PC-9 (cell line): ENCODE measurements at places on chromosomes 2 and 18.

DNA sequence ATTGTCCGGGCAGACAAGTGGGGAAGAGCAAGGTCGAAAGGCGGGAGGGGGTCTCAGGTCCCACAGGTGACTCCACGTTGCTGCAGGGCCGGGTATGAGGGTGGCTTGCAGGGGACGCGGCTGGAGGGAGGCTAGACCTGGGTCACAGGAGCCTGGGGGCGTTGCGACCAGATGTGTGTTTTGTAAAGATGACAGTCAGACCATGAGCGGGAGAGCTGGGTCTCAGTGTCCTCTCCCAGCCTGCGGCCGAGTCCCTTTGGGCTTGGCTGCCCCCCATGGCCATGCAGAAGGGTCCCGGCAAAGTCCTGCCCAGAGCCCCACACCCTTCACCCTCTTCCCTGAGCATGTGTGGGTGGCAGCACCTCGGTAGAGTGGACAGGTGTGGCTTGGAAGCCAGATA is 239.2 kb downstream of the ATAD2B start:
- H3K4me3 ChIP-seq, result no peak overlapping the region
- no peaks in the 10 kb centered on the region for H3K27me3 ChIP-seq
- H3K36me3 ChIP-seq, result no peaks in the 10 kb centered on the region
- no peak overlapping the region for H3K27ac ChIP-seq

DNA sequence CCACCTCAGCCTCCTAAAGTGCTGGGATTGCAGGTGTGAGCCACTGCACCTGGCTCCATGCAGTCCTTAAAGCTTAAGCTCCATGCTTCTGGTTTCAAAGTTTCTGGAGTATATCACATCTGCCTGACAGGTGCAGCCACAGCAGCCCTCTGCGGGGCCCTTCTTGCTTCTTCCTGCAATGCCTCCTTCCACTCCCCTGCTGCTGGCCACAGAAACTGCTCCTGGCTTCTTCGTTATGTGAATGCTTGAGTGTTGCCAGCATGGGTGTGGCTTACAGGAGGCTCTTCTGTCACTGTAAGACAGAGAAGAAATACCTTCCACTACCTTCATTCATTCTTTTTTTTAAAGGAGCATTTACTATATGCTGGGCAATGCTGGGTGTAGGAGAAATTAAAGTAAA is 10.1 kb upstream of the CCBE1 start:
- no peaks in the 10 kb centered on the region for H3K27me3 ChIP-seq
- DNase-seq, result no peak
- H3K4me1 ChIP-seq, result peaks cover 27% of the 10 kb centered on the region
- no peak overlapping the region for H3K4me3 ChIP-seq

- no peak overlapping the region for H3K27ac ChIP-seq
- no peaks in the 10 kb centered on the region for H3K27me3 ChIP-seq
- no peak overlapping the region for H3K4me3 ChIP-seq
Observed at GRCh38 chr2:234446404-234447076, 50.3 kb downstream of the ARL4C start.

DNA sequence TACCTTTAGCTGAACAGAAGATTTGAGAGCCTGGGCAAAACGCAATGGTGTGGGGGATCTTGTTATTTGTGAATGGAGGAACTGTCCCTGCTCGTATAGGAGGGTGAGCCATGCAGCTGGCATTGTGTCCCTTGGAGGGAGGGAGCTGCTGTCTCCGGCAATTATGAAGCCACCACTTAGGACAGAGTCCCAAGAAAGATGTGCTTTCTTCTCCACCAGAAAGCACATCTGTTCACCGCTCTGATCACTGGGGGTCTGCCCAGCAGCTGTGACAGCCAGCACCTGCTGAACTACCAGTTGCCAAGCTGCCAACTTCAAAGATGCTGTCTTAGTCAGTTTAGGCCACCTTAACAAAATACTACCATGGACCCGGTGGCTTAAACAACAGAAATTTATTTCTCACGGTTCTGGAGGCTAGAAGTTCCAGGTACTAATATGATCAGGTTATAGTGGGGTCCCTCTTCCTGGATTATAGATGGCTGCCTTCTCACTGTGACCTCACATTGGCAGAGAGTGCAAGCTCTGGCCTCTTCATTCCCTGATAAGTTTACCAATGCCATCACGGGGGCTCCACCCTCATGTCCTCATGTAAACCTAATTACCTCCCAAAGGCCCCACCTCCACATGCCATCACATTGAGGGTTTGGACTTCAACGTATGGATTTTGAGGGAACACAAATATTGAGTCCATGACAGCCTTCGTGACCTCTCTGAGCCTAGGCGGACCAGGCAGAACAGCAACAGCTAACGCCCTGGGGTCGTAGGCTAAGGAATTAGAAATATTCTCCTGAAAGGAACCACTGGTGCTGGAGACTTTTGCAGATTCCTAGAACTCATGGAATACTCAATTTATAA is 148.3 kb downstream of the RHBDD1 start:
- DNase-seq, result no peak
- no peaks in the 10 kb centered on the region for H3K27me3 ChIP-seq
- H3K36me3 ChIP-seq, result no peaks in the 10 kb centered on the region
- H3K4me3 ChIP-seq, result no peak overlapping the region

GRCh38 chr18:32257084-32257785 is 67.4 kb downstream of the MEP1B start:
- no peaks in the 10 kb centered on the region for H3K36me3 ChIP-seq
- DNase-seq, result peak; percentile 3
- no peaks in the 10 kb centered on the region for H3K4me1 ChIP-seq
- H3K4me3 ChIP-seq, result no peak overlapping the region

DNA sequence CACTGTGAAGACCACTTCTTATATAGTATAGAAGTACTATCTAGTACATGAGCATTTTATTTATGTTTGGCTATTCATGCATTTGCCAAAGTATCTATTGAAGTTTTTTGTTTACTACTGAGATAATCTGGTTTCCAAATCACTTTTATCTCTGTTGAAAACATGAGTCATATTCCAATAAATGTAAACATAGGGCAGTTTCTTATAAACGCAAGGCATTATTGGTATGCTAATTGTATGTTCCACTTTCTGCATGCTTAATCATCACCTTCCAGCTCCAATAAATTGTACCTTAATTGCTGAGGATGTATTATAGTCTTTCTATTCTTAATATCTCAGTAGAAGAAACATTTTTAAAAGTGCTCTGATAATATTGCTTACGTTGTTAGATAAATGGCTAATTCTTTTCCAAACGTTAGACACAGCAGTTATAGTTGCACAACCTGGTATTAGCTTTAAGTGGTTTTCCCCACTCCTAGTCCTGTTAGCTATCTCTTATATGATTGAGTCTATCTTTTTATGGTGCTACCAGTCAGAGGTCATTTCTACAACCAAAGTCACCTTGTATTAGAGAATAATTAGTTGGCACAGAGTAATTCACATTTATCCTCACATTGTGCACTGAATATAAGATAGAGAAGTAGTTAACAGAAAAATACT is 17.2 kb downstream of the ITGA4 start:
- H3K36me3 ChIP-seq, result no peaks in the 10 kb centered on the region
- H3K27me3 ChIP-seq, result no peaks in the 10 kb centered on the region
- H3K4me3 ChIP-seq, result no peak overlapping the region
- DNase-seq, result no peak

DNA sequence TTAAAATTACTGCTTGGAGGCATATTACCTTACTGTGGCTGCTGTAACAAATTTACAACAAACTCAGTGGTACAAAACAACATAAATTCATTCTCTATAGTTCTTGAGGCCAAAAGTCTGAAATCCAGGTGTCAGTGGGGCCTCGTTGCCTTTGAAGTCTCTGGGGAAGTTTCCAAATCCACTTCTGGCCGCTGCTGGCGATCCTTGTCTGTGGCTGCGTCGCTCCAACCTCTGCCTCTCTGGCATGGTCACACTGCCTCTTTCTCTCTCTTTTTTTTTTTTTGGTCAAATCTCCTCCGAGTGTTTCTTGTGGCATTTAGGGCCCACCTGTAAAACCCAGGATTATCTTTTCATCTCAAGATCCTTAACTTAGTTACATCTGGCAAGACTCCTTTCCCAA is 182.8 kb downstream of the ST6GAL2 start:
- no peak for DNase-seq
- H3K36me3 ChIP-seq, result no peaks in the 10 kb centered on the region
- H3K4me1 ChIP-seq, result no peaks in the 10 kb centered on the region
- H3K4me3 ChIP-seq, result no peak overlapping the region
- no peak overlapping the region for H3K27ac ChIP-seq
- H3K27me3 ChIP-seq, result no peaks in the 10 kb centered on the region

GRCh38 chr2:77746780-77747179 is 224.6 kb upstream of the LRRTM4 start:
- no peaks in the 10 kb centered on the region for H3K36me3 ChIP-seq
- H3K4me1 ChIP-seq, result no peaks in the 10 kb centered on the region
- DNase-seq, result no peak
- no peaks in the 10 kb centered on the region for H3K27me3 ChIP-seq

DNA sequence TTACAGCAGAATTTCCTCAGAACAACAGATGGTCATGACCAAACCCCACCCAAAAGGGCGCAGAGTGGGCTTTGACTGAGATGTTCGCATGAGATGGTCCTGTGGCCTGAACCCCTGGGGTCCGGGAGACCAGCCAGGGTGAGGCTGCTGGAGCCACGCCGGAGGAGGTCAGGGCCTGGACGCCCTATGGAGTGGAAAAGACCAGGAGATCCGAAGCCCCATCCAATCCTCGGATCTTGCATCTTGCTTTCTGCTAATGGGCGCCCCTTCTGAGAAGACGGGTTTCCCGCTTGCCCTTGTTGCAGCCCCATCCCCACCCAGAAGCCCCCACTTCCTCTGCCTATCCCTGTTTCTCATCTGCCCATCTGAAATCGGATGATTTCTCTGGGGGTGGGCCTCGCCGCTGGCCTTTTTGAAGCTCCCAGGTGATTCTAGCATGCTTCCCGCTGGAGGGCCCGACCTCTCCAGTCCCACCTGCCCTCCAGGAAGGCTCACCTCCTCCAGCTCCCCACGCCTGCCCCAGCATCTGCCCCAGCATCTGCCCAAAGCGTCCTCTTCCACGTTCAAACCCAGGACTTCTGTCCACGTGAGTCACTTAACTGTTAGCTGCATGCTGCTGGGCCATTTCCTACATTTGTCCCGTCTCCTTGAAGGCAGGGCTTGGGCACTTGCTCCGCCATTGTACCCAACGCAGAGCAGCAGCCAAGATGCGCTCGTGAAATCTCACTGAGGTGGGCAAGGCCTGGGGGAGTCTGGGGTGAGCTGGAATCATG is 4.3 kb upstream of the CNDP1 start:
- DNase-seq, result no peak
- H3K36me3 ChIP-seq, result no peaks in the 10 kb centered on the region

DNA sequence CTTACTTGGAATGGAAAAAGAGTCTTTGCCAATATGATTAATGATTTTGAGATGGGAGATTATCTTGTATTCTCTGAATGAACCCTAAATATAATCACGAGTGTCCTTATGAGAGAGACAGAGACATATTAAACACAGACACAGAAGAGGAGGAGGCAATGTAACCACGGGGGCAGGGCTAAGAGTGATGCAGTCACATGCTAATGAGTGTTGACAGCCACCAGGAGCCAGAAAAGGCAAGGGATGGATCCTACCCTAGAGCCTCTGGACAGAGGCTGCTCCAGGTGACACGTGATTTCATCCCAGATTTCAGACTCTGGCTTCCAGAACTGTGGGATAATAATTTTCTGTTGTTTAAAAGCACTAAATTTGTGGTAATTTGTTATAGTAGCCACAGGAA is 679.6 kb downstream of the MBD2 start:
- H3K27ac ChIP-seq, result no peak overlapping the region
- DNase-seq, result no peak
- H3K36me3 ChIP-seq, result no peaks in the 10 kb centered on the region
- no peaks in the 10 kb centered on the region for H3K4me1 ChIP-seq
- H3K27me3 ChIP-seq, result no peaks in the 10 kb centered on the region

- peak overlapping the region; percentile 3; the same call in 1 of the 2 replicates for H3K4me3 ChIP-seq
- peaks cover 39% of the 10 kb centered on the region for H3K4me1 ChIP-seq
- H3K27me3 ChIP-seq, result no peaks in the 10 kb centered on the region
Observed at GRCh38 chr2:67289921-67290371, 107.2 kb upstream of the ETAA1 start.

- H3K27me3 ChIP-seq, result no peaks in the 10 kb centered on the region
- H3K36me3 ChIP-seq, result no peaks in the 10 kb centered on the region
- H3K27ac ChIP-seq, result no peak overlapping the region
- no peaks in the 10 kb centered on the region for H3K4me1 ChIP-seq
- no peak overlapping the region for H3K4me3 ChIP-seq
Observed at GRCh38 chr2:198054299-198054698, 249.9 kb downstream of the PLCL1 start.

DNA sequence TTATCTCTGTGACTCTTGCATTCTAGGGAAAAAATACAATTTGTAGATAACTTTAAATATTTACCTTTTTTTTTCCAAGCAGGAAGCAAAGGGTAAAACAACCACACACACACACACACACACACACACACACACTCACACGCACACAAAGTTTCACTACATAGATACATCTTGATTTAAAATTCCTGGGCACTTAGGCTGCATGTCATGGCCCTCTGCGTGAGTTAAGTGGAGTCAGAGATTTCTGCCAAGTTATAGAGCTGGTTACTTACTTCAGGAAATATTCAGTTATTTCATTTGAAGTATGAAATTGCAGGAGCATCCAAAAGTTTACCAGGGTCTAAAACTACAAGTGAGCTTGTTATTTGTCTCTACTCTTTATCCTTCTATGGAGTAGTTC is 612.0 kb downstream of the IRS1 start:
- no peaks in the 10 kb centered on the region for H3K36me3 ChIP-seq
- H3K27ac ChIP-seq, result no peak overlapping the region
- no peak overlapping the region for H3K4me3 ChIP-seq
- DNase-seq, result no peak

- H3K27ac ChIP-seq, result no peak overlapping the region
- no peak for DNase-seq
- H3K36me3 ChIP-seq, result no peaks in the 10 kb centered on the region
- no peaks in the 10 kb centered on the region for H3K27me3 ChIP-seq
- peaks cover 22% of the 10 kb centered on the region for H3K4me1 ChIP-seq
Observed at GRCh38 chr2:28291811-28292440, 100.7 kb upstream of the FOSL2 start.

DNA sequence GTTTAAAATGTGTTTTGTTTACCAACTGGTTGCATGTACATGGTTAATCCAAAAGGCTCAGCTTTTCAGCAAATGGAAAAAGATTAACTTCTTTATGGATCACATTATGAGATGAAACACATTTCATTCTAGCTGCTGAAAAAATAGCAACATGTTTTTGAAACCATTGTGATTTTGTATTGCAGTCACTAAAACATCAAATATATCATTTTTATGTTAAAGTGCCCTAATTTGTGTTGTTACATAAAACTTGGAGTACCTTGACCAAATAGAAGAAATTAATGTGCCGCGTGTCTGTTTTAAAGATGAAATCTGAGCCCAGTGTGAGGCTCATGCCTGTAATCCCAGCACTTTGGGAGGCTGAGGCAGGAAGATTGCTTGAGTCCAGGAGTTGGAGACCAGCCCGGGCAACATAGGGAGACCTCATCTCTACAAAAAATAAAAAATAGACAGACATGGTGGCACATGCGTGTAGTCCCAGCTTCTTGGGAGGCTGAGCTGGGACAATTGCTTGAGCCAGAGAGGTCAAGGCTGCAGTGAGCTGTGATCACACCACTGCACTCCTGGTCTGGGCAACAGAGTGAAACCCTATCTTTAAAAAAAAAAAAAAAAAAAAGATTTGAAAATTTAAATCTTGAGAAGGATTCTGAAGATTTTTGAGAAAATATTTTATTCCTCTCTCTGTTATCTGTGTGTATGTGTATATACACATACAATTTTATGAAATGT is 96.6 kb downstream of the FMNL2 start:
- H3K27ac ChIP-seq, result peak overlapping the region; percentile 85
- no peaks in the 10 kb centered on the region for H3K27me3 ChIP-seq
- DNase-seq, result no peak
- 0 out of 2 replicates have a peak, but pooled peaks cover 5% of the 10 kb centered on the region for H3K36me3 ChIP-seq
- H3K4me1 ChIP-seq, result peaks cover 30% of the 10 kb centered on the region
